ENCODE measurements at places on chromosomes 5 and 9.
A peak's percentile ranks its signal among the peaks of the same experiment; 100 is the strongest.

GRCh38 chr5:76585783-76586217 lies 37.4 kb downstream of the F2RL2 start:
- no peak for DNase-seq

DNA sequence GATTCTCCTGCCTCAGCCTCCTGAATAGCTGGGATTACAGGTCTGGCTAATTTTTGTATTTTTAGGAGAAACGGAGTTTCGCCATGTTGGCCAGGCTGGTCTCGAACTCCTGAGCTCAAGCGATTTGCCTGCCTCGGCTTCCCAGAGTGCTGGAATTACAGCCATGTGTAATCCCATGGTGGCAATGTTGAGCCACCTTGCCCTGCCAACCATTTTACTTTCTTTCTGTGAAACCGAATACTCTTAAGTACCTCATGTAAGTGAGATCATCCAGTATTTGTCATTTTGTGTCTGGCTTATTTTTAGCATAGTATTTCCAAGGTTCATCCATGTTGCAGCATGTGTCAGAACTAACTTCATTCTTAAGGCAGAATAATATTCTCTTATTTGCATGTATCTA lies 8.2 kb downstream of the PRRC2B start:
- DNase-seq, result no peak

GRCh38 chr9:127863191-127863621 lies 8.7 kb upstream of the ENG start:
- DNase-seq, result no peak

- no peak for DNase-seq
Observed at GRCh38 chr5:115708819-115709477, 83.1 kb upstream of the TMED7 start.

DNA sequence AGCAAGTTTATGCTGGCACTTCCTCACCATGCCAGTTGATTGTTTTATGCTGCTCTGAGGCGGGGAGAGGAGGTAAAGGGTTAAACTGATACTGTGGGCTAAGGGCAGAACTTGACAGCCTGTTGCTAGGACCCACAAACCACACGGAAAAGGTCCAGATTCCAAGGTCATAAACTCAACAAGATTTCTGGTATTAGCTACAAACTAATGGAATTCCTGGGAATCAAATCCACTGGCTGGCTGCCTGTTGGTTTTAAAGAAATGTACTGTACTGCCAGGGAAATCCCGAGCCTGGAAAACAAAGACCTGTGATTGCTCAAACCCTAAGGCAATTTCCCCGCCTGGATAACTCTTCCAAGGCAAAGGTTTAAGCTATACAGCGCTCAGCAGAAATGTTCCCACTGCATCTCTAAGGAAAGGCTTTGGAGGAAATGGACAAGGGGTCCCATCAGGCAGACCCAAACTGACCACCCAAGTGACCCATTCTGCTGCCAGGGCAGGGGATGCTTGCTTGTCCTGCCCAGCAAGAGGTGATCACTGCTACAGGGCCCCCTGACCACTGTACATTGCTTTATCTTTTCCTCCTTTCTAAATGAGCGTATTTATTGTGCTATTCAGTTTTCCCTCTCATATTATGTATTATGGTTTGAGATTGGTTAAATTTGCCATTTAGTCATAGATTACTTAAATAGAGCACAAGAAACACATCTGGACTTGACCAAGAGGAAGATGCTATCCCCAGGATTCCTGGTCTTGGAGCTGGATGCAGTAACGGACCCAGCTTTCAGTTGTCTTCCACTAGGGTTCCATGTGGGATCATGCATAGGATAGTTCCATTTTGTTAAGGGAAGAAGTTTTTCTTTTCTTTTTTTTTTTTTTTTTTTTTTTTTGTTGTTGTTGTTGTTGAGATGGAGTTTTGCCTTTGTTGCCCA lies 124.3 kb downstream of the SUSD1 start:
- DNase-seq, result no peak

- no peak for DNase-seq
Observed at GRCh38 chr5:94916619-94917018, 298.1 kb downstream of the SLF1 start.

- DNase-seq, result no peak
Observed at GRCh38 chr5:72695659-72696058, 120.8 kb upstream of the TNPO1 start.

GRCh38 chr5:132270335-132270665 lies 12.8 kb downstream of the PDLIM4 start:
- no peak for DNase-seq

- DNase-seq, result no peak
Observed at GRCh38 chr5:5881294-5881693, 458.8 kb downstream of the ICE1 start.

- DNase-seq, result no peak
Observed at GRCh38 chr9:134802216-134802795, 78.3 kb upstream of the FCN2 start.

DNA sequence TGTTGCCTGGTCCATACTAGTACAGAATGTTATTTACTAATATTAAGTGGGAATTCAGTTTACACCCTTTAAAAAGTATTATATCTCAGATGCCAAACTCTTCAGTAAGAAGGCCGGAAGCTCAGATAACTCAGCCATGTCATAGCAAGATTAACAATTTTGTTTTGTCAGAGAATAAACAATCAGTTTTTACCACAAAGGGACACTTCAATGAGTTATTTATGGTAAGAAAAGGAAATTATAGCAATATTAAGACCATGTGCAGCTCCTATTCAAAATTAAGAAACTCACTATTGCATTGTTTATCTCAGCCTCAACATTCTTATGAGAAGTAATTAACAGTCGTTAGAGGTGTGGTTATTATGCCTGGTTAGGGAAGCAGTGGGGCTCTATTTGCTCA lies 13.1 kb upstream of the ARL15 start:
- no peak for DNase-seq

DNA sequence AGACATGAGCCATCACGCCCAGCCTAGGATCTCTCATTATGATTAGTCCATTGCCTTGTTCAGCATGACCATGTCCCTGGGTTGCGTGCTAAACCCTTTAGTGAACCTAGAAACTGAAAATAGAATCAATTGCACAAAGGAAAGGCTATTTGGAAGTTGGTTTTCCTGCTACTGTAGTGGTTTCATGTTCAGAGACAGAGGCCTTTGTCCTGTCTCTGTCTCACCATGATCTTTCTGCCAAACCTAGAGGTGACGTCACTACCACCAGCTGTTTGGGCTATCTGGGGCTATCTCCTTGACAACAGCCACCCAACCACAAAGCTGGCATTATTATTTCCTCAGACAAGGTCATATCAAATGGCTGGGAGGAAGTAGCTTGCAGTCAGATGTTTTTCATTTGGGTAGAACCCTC lies 4.0 kb upstream of the CDK5RAP2 start:
- DNase-seq, result no peak

DNA sequence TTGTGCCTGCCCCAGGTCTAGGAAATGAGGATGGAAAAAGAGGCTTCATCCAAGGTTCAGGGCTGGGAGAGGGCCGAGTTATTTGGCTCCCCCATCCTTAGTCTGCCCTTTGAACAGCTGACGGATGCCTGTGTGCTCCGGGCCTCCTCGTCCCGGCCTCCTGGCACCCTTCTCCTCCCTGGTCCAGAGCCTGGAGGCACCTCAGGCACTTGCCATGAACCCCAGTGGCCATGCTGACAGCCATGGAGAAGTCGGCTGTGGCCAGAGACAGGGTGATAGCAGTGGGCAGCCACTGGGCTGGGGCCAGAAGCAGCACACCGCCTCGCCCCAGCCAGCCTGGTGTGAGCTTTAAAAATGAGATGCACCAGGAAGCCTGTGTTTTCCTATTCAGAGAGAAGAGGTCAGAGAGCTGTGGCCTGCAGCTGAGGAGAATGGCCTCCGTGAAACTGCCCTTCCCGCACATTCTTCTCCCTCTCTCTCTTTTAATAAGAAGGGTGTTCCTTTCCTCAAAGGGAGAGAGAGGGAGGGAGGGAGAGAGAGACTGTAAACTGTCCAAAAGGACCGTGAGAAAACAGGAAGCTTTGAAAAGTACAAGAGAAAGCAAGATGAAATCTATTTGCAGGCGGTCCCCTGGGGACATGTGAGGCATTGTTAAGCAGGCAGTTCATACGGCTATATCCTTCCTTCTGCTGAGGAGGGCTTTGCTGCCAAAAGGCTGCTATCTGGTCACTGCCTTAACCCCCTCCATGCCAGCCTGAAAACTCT lies 55.3 kb downstream of the ZNF366 start:
- no peak for DNase-seq

DNA sequence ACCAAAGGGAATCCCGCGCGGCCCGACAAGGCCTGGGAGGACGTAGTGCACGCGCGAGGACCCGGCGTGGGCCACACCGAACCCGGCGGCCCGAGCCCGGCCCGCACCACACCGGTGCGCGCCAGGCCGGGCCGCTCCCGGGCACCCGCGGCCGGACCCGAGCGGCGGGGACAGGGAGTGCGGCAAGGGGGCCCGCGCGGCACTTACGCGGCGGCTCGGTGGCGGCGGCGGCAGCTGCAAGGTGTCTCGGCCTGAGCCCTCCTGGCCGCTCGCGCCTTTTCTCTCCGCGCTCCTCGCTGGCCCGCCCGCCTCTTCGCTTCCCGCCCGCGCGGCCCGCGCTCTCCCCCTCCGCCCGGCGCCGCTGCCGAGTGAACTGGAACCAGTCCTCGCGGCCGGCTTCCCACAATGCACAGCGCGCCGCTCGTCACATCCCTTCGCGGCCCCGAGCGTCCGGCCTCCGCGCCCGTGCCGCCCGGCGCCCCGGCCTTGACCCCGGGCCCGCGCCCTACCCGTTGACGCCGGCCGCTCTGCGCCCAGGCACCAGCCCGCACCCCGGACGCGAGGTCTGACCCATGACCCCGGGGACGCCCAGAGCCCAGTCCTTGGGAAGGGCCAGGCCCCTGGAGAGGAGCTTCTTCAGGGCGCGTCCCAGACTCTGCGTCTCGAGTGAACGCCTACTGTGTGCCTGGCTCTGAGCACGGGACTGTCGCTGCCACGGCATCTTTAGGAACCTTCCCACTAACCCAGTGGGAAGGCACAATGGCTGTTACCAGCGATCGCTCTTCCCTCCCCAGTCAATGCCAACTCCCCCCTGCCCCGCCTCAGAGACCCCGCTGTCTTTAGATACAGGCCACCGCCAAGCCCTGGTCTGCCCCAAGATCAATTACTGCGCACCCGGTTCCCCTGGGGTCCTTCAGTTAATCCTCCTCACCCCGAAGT lies at the start of gene MACROH2A1:
Gene MACROH2A1, minus strand, starts transcription at position 377 of the 939 bp plus-strand sequence. CDS start 10,138 bp downstream, outside the sequence.
- peak; percentile 80 for DNase-seq

- no peak for DNase-seq
Observed at GRCh38 chr9:33300546-33300945, 10.2 kb downstream of the NFX1 start.

- no peak for DNase-seq
Observed at GRCh38 chr9:1743121-1743960, 271.8 kb upstream of the SMARCA2 start.

- peak; percentile 56 for DNase-seq
Observed at GRCh38 chr5:72848474-72849428, 32.3 kb downstream of the TNPO1 start.

DNA sequence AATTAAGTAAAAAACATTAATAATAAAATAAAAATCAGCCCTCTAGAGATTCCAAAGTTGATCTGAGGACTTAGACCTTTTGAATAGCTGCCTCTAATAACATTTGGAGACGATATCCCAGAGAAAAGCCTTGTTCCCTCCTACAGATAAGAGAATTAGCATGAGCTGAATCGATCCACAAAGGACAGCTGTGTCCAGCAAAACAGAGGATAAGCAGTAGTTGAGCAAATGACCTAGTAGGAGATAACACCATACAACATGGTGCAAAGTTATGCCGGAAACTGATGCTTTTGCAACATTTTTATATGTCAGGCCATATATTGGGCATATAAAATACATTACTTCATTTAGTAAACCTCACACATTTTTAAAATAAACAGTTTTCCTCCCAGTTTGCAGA lies 212.2 kb upstream of the PRR16 start:
- no peak for DNase-seq

DNA sequence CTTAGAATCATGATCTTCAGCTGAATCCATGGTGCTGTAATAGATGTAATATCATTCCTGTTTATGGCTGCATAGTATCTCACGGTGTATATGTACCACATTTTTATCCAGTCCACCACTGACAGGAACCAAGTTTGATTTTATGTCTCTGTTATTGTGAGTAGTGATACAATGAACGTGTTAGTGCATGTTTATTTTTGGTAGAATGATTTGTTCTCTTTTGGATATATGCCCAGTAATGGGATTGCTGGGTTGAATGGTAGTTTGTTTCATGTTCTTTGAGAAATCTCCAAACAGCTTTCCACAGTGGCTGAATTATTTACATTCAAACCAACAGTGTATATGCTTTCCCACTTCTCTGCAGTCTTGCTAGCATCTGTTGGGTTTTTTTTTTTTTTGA lies 175.1 kb upstream of the CDH10 start:
- DNase-seq, result no peak

DNA sequence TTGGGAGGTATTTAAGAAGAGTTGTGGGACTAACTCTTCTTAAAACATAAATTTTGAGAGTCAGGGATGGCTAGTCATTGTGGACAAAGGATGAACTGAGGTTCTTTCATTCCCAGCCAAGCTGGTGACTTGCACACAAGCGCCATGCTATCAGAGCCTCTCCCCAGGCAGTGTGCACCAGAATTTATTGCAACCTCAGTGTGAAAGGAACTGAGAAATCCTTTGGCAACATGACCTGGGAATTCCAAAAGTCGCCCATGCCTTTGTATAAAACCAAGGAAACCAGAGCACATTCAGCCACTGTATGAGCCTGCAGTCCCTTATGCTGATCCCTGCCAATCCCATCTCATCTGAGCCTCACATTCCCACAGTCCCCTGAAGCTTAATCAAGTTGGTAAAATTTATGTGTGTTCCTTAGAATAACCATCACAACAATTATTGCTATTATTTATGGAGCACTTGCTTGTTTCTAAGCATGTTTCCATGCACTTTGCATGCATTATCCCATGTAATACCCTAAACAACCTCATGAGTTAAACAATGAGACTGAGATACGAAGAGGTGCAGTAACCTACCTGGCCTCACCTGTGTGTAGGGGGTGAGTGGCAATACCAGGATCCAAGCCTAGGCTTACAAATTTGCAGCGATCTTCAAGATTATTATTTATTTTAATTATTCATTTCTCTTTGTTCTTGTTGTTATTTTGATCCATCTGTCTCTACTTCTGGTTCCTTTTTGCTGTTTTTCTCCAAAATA lies 116.4 kb downstream of the NTRK2 start:
- DNase-seq, result no peak

GRCh38 chr9:77015327-77016048 lies 4.0 kb upstream of the FOXB2 start:
- no peak for DNase-seq

- DNase-seq, result no peak
Observed at GRCh38 chr9:101421653-101422065, 13.9 kb downstream of the ALDOB start.
